Vagina (tissue), 2 donors: ENCODE measurements at places on chromosomes 12 and 14.

DNA sequence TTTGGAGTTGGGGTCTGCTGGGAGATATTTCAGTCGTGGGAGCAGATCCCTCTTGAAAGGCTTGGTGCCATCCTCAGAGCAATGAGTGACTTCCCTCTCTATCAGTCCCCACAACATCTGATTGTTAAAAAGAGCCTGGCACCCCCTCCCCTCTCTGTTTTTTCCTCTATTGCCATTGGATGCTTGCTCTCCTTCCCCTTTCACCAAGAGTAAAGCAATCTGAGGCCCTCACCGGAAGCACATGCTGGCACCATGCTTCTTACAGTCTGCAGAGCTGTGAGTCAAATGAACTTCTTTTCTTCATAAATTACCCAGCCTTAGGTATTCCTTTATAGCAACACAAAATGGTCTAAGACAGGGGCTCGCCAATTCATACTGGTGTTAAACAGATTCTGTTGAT, 99.1 kb upstream of the CCND2 start:
- DNase-seq, result no peak

GRCh38 chr12:61452076-61452475, 808.1 kb upstream of the USP15 start:
- DNase-seq, result no peak

GRCh38 chr14:36243183-36243582, 66.7 kb upstream of the PTCSC3 start:
- no peak for DNase-seq

DNA sequence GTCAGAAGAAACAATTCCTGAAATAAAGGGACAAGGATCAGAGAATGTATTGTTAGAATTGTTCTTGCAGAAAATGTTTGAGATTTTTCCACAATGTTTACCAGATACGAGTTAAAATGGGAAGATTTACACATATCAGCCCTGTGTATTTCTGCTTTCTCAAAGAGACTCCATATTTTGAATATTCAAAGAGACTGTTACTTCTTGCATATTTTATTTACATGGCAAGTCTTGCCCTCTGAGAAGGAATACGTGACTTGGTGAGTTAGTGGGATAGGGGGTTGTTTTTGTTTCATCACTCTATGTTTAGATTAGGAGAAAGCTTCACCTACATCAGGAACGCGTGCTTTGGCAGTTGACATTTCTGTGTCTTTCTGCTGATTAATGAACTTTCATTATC, 56.1 kb upstream of the ZDHHC17 start:
- no peak for DNase-seq

- DNase-seq, result no peak
These were observed 290.7 kb downstream of the NPAS3 start for GRCh38 chr14:33229269-33229929.

- no peak for DNase-seq
These were observed 16.3 kb downstream of the RAPGEF3 start for GRCh38 chr12:47742253-47742825.

DNA sequence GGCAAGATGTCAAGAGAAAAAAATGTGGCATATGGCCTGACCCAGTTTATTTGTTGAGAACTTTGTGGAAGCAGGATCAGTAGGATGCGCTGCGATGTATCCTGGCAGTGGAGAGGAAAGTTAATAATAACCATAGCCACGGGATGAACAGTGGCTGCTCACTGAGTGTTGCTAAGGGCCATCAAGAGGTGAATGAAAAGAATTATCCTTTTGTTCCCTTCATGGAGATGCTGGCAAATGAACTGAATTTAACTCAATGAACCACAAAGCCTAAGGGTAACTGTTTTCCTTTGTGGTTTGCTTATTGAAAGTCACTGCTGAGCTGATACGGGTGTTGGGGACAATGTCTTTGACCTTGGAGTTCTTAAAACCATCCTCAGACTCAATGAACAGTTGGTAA, 476.5 kb downstream of the APAF1 start:
- DNase-seq, result no peak

DNA sequence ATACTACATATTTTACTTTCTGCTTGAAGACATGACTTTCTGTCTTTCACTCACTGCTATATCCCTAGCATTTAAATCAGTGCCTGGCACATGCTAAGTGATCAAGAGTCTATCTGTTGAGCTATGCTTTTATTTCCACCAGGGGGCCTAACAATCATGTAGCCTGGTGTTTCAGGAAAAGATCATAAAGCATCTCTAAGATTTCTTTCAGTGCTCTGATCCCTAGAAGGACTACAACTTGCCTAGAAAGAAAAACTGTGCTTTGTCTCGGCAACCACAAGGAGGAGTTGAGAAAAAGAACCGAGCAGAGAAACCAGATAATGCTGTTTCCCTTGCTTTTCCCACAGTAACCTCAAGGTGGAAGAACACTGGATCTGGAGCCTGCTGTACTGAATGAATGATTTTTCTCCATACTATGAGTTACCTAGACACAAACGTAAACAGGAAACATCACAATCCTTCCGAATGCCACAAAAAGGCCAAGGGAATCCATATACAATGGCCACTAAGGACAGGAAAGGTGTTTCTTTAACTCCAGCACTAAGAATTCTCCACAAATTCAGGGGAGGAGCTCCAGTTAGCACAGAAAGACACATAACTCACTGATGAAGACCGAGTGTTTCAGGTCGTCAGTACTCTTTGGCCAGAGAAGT, 1.2 kb downstream of the CRY1 start:
- no peak for DNase-seq

DNA sequence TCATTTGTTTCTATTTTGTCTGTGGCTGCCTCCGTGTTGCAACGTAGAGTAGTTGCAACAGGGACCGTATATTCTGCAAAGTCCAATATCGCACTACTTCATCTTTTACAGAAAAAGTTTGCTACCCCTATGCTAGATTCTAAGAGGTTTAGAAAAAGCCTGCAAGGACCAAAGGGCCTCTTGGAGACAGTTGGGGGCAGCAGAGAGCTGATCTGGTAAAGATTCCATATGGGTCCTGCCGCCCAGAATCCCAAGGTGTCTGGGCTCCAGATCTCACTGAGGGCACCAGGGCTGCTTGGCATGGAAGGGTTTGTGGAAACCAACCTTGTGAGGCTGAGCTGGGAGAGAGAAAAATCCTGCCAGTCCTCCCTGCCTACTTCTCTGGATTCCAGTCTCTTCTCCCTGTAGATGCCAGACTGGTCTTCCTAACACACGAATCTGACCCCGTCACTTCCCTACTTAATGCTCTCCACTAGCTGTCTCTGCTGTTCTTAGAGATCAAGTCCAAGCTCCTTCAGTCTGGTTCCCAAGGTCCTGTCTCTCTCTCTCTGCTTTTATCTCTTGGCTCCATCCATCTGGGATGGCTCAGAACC, 74.6 kb downstream of the GLRX5 start:
- no peak for DNase-seq

- no peak for DNase-seq
These were observed 716 bp downstream of the HSP90AA1 start for GRCh38 chr14:102085948-102086708.

- no peak for DNase-seq
These were observed 191.5 kb downstream of the PAX9 start for GRCh38 chr14:36852981-36853691.

- no peak for DNase-seq
These were observed 41.6 kb upstream of the VASH1 start for GRCh38 chr14:76719666-76720065.

DNA sequence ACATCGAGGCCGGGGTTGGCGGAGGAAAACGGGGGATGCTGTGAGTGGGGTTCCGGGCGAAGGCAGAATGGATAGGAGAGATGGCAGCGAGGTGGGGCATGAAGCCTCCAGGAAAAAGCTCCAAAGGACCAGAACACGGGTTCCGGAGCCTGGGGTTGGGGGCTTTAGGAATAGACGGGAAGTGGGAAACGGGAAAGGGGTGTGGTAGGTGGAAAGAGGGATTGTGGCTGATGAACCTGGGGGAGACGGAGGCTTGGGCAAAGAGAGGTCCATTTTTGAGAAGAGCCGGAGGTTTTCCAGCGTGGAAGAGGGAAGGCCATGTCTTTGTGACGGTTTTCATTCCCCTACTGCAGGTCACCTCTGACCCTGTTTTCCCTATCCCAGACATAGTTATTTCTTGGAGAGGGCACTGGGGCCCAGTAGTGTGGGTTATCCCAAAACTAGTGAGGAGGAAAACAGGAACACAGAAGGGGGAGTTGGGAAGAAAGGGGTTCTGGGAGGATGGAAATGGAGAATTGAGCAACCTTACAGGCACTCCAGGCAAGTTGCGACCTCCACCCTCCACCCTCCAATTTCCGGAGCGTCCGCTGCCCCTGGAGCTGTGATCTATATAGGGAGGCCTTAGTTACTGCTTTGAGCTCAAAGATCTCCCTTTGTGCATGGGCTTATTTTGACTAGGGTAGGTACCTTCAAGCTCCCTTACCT, 1.1 kb downstream of the ATN1 start:
- no peak for DNase-seq

- no peak for DNase-seq
These were observed 49.5 kb upstream of the KCNC2 start for GRCh38 chr12:75259143-75259542.

GRCh38 chr14:32934073-32934880, 4.4 kb upstream of the NPAS3 start:
- no peak for DNase-seq

- DNase-seq, result no peak
These were observed 23.4 kb upstream of the MAP3K9 start for GRCh38 chr14:70832561-70833305.

- no peak for DNase-seq
These were observed 9.5 kb downstream of the GPR19 start for GRCh38 chr12:12686472-12686871.

- no peak for DNase-seq
These were observed 119.8 kb downstream of the SRGAP1 start for GRCh38 chr12:63964301-63964700.

GRCh38 chr12:33156042-33156441, 259.5 kb upstream of the PKP2 start:
- DNase-seq, result no peak

DNA sequence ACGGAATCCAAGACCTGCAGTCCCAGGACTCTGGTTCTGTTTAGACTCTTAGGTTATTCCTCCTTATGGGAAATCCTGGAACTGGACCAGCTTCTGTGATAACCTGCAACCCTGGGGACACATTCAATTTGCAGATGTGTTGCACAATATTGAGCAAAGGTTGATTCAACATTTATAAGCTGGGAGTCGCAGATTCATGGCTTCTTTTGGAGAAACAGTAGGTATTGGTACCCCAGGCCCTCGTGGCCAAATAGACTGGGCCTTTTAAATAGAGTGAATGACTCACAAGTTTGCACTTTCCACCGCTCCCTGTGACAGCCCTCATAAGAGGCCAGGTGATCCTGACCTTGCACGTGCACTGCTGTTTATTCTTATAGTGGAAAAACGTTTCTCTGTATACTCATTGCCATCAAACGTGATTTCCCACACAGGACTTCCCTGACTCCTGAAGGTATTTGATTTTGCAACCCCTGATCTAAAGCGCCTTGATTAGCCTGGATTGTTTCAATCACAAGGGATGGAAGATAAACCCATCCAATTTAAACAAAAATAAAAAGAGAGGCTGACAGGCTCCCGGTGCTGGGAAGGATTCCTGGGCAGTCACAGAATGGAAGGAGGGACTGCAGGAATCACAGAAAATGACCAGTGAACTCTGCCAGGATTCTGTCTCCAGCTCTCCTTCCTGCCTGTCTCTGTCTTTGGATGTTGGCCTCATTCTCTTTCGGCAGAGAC, 98.0 kb downstream of the VCPKMT start:
- DNase-seq, result no peak

- DNase-seq, result no peak
These were observed 26.3 kb upstream of the ST8SIA1 start for GRCh38 chr12:22360774-22361173.

GRCh38 chr12:57006809-57007475, 596 bp upstream of the ZBTB39 start:
- DNase-seq, result no peak

- no peak for DNase-seq
These were observed 77.3 kb downstream of the TMX1 start for GRCh38 chr14:51317373-51317772.

DNA sequence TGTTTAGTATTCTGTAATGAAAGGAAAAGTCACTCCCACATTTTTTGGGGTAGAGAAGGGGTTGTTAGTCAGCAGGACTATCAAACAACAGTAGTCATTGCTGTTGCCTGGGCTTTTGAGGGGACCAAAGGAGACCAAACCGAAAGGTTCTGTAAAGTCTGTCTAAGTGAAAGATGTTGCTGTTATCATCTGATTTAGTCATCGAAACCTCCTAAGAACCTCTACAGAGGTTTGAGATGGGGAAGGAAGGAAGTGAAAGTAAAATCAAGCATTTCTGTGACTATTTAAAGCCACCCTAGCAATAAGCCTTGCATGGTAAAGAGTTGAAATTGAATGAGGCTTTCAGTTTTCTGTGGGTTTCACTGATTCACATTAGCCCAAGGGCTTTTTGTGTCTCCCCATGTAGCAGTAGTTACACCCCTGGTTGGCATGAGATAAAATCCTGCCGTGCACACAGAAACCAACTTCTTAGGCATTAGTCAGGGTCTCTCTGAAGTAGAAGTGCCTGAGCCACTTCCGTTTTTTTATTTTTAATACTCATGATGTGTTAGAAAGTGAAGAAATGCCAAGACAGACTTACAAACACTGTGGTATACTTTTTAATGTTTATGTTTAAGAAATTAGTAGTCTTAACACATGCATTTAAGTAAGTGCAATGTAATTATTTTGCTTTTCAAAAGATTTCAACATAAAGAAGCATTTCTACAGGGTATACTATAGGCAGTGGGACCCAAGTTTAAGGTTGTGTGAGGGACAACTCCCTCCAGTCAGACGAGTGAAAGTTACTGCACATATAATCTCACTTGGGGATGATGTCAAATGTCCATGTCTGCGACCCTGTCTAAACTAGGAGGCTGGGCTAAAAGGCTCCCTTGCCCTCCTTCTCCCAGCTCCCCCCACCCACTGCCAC, 50.4 kb downstream of the DYRK2 start:
- no peak for DNase-seq

- DNase-seq, result no peak
These were observed 928.7 kb downstream of the LRFN5 start for GRCh38 chr14:42535397-42535796.

GRCh38 chr14:42224053-42224888, 617.6 kb downstream of the LRFN5 start:
- DNase-seq, result no peak

DNA sequence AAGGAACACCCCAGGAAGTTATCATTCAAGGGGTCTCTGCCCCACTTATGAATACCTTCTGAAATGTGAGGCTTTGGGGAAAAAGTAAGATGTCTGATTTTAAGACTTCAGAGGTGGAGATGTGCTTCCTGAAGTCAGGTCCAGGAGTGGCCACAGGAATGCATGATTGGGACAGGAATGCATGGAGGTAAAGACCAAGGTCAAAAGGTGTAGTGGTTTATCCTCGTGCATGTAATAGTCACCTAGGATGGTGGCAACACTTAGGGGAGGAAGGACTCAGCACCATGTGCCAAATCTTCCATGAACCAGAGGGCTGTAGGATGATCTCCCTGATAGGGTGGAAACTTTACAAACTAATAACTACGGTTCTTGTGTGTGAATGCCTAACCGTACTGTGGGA, 217.3 kb downstream of the C12orf75 start:
- DNase-seq, result no peak

DNA sequence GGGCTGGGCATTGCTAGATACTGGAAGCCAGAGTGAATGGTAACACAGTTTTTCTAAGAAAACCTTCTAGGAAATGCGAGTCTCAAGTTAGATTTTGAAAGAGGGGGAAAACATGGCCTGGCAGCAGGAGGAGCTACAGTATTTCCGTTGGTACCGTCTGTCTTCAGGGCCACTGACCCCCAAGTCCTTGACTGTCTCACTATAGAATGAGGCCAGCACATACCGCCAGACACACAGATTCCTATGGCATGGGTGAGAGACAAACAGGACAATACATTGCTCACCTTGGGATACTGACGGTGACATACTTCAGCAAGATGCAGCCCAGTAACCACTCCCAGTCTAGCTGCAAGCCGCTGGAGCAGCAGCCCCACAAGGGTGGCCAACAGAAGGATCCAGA, 21.7 kb downstream of the SLC11A2 start:
- DNase-seq, result no peak
